ENCODE measurements at places on chromosomes 3 and 15.

DNA sequence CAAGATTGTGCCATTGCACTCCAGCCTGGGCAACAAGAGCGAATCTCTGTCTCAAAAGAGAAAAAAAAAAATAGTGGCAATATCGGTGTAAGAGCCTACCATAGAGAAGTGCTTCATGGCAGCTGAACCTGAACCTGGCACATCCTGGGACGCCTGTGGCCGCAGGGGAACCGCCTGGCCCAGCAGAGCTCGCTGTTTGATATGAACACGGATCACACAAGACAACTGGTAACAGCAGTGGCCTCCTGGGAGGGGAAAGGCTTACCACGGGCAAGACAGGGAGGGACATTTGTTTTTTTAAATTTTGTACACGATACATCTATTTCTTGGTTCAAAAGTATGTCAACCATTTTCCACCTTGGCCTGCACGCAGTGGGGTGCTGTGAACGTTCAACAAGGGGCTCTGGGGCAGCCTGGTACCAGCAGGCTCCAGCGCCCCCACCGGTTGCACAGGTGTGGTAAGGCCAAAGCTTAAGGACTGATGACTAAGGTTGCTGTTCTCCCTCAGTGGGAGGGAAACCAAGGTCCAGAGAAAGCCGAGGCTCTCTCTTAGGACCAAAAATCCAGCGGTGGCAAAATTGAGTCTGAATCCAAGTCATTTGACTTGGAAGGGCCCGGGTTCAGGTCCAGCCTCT is 21.7 kb upstream of the EPHB3 start:
- DNase-seq, result no peak

- DNase-seq, result no peak
Measured at GRCh38 chr3:117059067-117059955, 349.7 kb downstream of the TUSC7 start.

DNA sequence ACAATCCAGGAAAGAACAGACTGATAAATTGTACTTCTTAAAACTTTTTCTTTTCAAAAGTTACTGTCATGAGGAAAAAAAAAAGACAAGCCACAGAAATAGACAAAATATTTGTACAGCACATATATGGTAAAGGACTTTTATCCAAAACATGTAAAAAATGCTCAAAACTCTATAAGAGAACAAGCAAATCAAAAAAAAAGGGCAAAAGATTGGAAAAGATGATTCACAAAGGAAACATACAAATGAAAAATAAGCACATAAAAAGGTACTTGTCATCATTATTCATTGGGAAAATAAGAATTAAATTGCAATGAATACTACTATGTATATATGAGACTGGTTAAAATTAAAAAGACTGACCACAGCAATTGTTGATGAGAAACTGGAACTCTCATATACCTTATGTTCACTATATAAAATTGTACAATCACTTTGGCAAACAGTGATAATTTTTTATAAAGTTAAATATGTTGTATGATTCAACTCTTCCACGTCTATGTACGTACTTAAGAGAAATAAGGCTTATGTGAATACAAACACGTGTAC is 39.7 kb downstream of the DIPK2A start:
- no peak for DNase-seq

DNA sequence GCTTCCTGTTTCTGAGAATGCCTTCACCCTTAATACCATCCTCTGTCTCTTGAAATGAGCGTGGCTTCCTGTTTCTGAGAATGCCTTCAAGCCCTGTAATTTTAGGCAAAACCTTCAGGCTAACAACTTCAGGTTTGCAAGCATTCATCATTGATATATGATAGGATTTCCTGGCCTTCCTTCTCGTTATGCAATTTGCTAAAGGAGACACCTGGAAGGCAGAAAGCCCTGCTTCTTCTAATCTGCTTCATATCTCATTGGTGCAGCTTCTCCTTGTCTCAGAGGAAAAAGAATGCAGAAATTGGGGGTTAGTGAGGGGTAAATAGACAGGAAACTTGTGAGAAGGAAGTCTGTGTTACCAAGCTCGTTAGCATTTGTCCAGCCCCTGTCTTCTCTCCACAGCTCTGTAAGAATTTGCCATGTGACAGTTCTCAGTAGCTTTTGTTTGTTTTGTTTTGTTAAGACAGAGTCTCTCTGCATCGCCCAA is 7.3 kb downstream of the ARL6IP5 start:
- no peak for DNase-seq

DNA sequence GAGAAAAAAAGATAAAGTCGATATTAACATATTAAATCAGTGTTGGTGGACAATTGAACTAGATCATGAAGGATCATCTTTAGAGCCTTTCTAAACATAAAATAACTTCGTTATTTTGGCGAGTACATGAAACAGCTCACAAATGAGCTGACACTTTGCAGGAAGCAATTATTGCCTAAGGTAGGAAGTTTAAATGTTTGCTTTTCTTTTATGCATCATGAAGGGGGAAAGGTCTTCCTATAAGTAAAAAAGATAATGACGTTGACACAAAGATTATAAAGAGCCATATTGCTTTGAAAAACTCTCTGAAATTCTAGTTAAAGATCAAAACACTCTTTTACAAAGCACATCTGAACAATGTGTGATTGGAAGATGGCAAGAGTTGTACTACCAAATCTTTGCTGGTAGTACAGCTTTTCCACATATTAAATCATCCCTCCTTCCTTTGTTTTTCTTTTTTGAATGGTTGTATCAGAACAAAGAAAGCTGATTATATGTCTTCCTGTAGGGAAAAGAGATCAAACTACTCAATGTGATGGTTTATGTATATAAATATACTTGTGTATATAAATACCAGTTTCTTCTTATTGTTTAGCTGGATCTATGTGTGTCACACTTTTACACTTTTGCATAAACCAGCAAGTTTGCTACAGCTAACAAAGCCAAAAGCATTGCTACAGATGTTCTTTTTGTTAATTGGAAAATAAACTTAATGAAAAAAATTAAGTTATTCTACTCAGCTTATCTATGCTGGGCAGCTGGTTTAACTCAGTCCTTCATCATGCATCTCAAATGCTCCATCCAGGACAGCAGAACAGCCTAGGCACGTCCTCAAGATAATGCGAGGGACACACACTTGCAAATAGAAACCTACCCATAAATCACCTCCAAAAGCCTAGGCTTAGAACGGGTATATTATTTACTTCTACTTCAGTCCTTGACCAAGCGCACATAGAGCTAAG is 850.8 kb upstream of the ROBO1 start:
- DNase-seq, result no peak

- DNase-seq, result no peak
Measured at GRCh38 chr3:180615954-180616353, 14.0 kb downstream of the TTC14 start.

- no peak for DNase-seq
Measured at GRCh38 chr3:17915341-17915740, 172.9 kb upstream of the TBC1D5 start.

DNA sequence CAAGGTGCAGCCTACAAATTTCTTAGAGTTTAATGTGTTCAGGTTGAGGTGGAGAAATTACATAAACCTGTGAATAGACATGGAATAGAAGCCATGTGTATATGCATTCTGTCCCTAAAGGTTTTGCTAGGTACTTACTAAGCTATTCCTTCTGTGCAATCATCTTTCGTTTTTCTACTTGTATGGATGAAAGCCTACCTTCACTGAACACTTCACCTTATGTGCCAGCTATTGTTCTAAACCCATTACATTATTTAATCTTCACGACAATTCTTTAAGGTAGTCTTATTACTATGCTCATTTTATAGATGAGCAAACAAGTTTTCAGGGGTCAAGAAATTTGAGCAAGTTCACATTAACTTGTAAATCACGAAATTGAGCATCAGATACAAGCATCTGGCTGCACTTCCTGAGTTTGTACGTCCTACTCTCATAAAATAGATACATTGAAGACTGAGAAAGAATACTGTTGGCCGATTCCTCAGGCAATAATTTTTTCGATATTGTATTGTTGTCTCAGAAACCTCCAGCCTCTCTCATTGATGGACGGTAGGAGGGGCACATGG is 635 bp upstream of the RCN2 start:
- no peak for DNase-seq

DNA sequence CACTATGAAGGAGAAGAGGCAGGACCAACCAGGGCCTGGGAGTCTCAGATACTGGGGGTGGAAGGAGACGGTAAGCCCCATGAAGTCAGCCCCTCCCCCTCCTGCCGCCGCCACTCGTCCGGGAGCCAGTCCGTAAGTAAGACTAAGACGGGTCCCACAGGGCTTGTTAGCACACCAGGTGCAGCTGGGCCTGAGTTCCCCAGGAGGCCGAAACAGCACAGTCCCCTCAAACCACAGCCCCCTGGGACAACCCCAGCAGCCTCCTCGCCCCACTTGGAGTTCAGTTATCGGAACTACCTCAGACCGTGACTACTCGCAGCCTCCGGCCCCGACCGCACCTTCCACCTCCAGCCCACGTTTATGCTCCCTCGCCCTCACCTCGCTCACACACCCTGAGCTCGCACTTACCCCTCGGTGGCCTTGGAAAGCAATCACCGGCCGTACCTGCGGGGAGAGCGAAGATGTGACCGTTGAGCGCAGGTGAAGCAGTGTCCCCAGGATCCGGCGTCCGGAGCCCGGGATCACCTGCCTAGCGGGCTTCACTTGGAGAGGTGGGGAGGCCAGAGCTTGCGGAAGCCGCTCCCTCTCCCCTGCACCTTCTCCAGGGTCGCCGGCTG is 557 bp downstream of the ELL3 start:
- no peak for DNase-seq

DNA sequence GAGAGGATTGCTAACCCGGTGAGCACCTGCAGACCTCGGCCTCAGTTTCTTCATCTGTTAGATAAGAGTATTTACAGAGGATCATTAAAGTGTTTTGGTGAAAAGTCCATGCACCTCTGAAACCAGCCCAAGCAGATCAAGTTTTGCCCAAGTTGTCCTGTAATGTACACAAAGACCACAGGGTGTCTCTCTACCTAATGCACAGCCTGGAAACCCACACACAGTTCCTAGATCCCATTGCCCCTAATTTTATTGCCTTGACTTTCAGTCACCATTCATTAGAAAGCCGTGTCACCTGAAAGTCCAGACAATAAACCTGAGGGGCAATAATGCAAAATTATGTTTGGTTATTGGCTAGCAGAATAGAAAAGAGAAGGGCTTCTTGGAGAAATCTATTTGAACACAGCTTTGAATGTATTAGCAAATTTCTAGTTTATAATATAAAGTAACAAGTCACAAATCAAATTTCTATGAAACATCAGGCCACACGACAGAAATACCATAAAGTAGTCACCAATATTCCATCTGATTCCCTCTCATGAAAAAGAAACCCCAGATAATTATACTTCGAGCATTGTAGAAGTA is 161.3 kb upstream of the SLC2A2 start:
- no peak for DNase-seq

GRCh38 chr15:38202361-38202760 is 50.3 kb upstream of the SPRED1 start:
- DNase-seq, result no peak

DNA sequence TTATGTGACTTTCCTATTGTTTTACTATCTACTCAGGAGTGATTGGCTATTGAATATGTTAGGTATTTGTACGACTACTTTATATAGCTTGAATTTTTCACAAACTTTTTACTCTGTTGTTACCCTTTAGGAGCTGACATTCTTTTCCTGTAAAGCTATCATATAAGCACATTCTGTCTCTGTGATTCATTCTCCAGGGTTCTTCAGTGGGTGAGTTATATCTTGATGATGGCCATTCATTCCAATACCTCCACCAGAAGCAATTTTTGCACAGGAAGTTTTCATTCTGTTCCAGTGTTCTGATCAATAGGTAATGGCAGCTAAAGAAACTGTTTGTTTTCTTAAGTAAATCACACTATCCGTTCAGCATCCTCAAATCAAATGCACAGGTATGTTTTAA is 10.1 kb upstream of the CAPN3 start:
- no peak for DNase-seq

DNA sequence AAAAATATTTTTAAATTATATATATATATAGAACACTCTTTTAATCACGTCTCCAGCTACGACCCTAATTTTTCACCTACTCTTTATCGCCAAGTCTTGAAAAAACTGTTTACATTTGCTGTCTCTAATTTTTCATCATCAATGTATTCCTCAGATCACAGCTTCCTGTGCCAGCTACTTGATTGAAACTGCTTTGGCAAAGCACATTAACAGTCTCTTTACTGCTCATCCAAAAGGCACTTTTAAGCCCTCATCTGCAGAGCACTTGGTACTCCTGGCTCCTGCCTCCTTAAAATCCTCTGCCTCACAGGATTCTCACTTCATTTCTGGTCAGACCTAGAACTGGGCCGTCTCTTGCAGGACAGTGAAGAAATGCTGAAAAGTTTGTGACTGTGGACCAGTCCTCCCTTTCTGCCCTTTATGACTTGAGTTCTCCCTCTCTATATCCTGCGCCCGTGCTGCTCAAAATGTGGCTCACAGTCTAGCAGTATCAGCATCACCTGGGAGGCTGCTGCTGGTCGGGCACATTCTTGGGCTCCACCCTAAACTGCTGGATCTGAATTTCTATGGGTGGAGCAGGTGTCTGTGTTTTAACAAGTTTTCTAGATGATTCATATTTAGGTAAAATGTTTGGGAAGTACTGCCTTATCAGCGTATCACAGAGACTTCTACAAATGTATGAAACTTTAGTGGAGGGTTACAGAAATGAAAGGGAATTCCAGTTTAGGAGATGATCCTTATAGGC is 196.8 kb downstream of the ADAMTSL3 start:
- DNase-seq, result no peak

DNA sequence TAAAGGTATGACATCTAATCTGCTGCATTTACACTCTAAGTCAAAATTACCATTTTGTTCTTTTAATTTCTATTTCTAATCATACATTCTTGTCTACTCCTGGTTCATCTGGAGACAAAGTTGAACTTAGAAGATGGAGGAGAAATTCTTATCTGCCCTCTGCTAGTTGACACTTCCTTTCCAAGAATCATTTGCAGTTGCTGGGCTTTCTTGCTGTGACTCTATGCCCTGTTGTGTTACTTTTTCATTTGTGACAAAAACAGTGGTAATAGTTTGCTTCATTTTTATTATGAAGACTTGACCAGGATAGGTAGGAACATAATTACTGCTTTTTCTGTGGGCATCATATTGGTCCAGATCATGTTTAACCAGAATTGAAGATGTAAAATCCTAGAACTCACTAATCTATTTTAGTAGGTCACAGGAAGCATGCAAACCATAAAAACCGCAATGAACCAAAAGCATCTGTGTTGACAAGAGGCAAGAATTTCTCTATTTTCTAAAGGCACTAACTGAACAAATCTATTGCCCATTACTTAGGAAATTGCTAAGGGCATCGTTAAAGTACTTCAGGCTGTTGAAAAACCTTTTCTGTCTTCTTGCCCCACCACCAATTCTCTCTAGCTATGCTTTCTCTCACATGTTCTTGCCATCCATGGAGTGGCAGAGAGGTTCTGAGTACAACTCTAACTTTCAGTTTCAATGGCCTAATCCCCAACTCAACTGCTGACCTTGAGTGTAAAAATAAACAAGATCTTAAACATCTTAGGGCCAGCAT is 4.2 kb upstream of the CCR2 start:
- no peak for DNase-seq

DNA sequence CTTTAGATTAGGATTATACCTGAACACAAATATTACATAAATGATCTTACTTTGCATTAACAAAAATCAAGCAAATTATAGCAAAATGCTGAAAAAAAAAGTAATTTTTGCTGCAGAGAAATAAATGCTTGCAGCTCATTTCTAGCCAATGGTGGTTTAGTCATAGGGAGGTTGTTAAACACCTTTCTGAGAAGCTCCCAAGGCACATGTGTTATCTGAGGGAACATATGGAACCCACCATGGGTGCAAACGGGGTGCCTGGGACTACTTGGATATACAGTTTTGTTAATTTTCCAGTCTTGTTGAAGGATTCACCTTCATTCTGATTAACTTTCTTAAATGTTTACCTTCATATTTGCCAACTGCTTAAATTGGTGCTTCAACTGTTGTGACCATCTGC is 8.9 kb upstream of the RAMAC start:
- no peak for DNase-seq

GRCh38 chr3:59286791-59287531 is 237.1 kb upstream of the CFAP20DC start:
- DNase-seq, result no peak
